ENCODE measurements at places on chromosomes 7 and 10.

- DNase-seq: no peak
These were observed 747.1 kb upstream of the GALNT17 start for GRCh38 chr7:70384891-70385290.

- no peak for DNase-seq
These were observed 37.6 kb downstream of the EEPD1 start for GRCh38 chr7:36190447-36191291.

- DNase-seq: no peak
These were observed 63.2 kb downstream of the GPR37 start for GRCh38 chr7:124702385-124702784.

- DNase-seq: no peak
These were observed 13.9 kb downstream of the RHBDD2 start for GRCh38 chr7:75892634-75893272.

DNA sequence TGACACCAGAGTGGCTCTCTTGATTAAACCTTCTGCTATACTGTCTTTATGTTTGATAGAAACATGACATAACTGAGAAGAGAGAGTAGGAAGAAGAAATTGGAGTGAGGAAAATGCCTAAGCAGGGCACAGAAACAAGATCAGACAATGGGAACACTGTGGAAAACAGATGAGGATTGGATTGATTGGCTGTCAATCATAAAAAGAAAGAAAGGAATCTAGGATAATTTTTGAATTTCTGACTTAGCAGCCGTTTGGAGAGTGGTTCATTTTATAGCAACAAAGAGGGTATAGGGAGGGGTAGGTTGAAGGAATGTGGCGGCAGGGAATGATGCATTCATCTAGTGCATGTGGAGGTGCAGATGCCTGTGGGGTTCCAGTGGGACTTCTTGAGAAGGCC, 7.8 kb downstream of the TEX47 start:
- no peak for DNase-seq

DNA sequence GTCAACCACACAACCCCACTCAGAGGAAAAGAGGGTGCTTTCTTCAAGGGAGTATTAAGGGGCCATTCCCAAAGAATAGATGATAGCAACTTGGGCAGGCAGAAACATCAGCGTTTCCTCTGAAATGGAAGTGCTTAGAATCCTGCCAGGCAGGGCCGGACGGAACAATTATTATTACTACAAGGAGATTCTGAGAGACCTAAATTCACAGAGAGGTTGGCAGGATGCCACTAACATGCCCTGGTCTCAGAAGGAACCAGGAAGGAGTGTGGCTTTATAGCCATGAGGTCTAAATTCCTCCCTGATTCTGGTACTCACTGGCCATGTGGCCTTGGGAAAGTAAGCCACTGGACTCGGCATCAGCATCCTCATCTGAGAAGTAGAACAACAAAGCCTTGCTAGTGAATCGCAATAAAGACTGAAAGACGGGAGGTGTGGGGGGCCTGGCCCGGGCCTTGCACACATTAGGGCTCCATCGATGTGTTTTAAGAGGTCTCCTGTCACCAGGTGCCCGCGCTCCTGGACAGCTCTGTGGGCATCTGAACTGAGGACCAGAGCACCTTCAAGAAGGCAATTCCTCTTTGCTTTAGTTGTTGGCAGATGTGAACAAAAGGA, 131.5 kb downstream of the OAT start:
- DNase-seq: no peak

DNA sequence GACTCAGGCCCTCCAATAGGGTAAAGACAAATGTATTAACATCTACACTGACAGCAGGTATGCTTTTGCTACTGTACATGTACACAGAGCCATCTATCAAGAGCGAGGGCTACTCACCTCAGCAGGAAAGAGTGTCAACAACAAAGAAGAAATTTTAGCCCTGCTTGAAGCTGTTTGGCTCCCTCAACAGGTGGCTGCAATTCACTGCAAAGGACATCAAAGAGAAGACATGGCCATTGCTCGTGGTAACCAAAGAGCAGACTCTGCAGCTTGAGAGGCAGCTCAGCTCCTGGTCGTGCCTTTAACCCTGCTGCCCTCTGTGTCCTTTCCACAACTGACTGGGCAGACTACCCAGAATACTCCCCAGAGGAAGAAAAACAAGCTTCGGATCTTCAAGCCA, 5.1 kb downstream of the AKR1B15 start:
- DNase-seq: no peak

DNA sequence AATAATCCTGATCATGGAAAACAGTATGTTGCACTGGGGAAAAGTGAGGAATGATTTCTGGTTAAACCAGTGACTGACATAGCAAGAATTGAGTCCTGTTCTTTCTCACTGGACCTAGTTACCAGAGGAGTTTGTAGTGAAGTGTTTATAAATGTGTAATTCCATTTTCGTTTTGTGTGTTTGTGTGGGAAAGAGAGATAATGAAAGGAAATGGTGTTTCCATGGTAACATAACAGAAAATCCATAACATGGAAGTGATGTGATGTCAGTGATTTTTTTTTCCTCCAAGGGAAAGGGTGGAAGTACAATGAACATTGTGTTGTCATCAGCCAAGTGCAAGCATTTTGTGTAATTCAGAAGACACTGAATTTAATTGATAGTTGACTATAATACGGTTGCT, 283.9 kb downstream of the PLXDC2 start:
- no peak for DNase-seq

DNA sequence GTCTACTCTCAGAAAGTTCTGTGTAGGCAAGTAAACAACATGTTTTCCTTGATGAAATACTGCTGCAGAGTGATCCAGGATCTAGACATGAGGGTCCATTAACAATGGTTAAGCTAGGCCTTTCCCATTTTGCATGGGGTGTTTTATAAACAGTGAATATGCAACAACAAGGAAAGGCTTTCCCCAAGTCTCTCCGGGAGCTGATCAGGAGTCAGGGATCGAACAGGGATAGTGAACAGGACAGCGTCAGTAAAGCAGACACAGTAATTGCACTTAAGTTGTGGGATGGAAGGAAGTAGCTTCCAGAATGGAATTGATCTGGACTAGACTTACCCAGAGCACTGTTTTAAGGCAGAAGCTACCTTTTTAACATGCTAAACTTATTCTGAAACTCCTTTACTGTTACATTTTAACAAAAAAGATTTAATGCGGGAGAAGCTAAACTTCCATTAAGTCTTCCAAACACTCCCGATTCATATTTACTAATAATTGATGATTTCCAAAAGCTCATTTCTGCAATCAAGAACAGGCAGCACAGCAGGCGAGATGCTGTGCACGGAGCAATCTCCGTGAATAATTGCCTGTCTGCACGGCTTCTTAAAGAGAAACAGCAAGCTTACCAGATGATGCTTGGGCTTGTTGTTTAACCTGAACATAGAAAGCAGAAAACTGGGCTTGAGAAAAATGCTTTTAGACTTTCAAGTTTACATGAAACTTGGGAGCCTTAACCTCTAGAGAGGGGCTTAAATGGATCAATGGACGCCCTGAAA, 50.3 kb upstream of the DOCK1 start:
- no peak for DNase-seq

GRCh38 chr10:117345143-117345542, 30.1 kb downstream of the PDZD8 start:
- DNase-seq: no peak

- peak; percentile 77 for DNase-seq
These were observed 1.1 kb downstream of the VIM start for GRCh38 chr10:17229016-17229716.

- DNase-seq: no peak
These were observed 174.1 kb upstream of the GPR26 start for GRCh38 chr10:123492016-123492415.

DNA sequence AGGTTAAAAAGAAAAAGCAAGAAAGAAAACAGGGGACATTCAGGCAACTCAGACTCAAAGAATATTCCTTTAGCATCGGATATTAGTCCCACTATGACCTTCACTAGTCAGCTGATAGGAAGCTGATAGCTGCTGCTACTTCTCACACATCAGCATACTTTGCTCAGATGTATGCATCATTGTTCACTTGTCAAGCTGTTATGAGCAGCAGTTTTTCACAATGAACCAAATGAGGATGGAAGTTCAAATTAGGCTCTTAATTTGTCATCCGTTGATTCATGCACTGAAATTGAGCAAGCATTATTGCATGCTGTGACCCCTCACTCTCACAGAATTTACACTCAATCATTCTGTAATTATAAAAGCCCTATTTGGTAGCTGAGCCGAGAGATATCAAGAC, 257.7 kb downstream of the SNX13 start:
- no peak for DNase-seq

DNA sequence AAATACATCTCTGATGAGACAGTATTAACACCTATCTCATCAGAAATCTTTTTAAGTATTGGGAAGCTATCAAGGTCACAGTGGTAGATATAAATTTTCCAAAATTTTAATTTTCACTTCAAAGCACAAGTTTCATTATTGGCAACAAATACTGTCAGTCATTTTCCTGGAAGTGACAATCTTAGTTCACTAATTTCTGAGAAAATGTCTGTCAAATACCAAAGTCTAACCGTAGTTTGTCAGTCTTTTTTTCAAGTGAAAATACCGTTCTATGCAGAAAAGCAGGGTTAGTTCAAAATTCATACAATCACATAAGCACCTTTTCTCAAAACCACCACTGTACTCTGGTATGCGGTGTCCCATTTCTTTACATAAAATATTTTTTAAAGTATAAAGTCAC, 40.4 kb downstream of the CACUL1 start:
- no peak for DNase-seq

Data from stimulated activated CD8-positive, alpha-beta memory T cell treated with anti-CD3 and anti-CD28 coated beads, Interleukin-12 subunit alpha, Interleukin-12 subunit beta, amount 100 ng/mL, for 4 hours (primary cell).